ENCODE measurements at places on chromosomes 3 and 15.

- DNase-seq = no peak
Observed at GRCh38 chr3:134697830-134698689, 47.2 kb upstream of the KY start.

GRCh38 chr3:161859865-161860450 is 363.4 kb downstream of the OTOL1 start:
- DNase-seq = no peak

- DNase-seq = no peak
Observed at GRCh38 chr3:124558991-124559845, 171.0 kb upstream of the UMPS start.

- no peak for DNase-seq
Observed at GRCh38 chr3:186487819-186488218, 56.4 kb downstream of the CRYGS start.

- no peak for DNase-seq
Observed at GRCh38 chr3:11582191-11582968, 61.3 kb downstream of the VGLL4 start.

DNA sequence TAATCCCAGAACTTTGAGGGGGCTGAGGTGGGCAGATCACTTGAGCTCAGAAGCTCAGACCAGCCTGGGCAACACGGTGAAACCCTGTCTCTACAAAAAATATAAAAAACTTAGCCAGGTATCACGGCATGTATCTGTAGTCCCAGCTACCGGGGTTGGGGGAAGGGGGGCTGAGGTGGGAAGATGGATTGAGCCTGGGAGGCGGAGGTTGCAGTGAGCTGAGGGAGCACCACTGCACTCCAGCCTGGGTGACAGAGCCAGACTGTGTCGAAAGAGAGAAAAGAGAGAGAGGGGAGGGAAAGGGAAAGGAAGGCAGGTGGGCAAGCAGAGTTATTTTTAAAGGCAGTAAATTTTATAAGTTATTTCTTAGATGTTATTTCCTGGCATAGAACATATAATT is 368.1 kb downstream of the ULK4 start:
- no peak for DNase-seq

GRCh38 chr3:190155752-190156151 is 35.1 kb upstream of the P3H2 start:
- no peak for DNase-seq

- no peak for DNase-seq
Observed at GRCh38 chr3:116354382-116354781, 90.9 kb downstream of the LSAMP start.

DNA sequence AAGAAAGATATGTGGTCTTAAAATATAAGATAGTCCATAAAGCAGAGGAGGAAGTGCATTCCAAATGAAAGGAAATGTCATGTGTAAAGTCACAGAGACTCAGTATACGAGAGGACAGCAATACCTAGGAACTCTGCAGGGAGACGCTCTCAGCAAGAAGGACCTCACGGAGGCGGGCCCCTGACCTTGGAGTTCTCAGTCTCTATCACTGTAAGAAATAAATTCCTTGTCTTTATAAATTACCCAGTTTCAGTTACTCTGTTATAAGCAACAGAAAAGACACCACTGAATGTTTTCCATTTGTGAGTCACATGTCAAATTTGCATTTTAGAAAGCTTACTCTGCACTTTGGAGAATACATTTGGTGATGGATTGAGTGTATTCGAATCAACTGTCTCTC is 140.6 kb downstream of the GBE1 start:
- no peak for DNase-seq

DNA sequence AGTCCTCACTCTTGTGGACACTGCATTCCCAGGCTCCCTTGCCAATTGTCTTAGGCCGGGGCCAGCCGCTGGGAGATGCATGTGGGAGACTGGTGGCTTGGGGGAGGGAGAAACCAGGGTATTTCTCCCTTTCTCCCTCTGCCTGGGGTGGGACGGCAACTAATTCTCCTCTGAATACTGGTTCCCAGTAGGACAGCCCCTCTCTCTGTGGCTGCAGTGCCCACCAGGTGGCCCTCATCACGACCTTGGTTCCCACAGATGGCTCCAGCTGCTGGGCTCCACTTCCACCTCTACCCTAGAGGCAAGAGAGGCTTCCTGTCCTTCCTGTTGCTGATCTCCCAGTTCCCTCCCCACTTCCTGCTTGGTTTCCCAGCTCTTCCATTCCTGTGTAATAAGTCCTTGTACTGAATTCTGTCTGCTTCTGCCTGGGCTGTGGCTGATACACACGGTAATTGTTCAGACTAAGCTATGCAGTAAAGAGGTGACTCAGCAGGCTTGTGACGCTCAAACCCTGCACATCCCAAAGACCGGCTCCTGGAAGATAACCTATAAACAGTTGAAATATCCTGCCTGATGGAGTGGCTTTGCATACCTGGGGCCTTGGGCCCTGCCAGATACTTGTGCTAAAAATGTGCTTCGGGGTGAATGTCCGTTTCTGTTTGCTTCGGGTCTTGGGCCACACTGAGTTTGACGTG is 20.4 kb upstream of the COPG1 start:
- DNase-seq = no peak

GRCh38 chr3:125334675-125335560 is 40.2 kb downstream of the ZNF148 start:
- no peak for DNase-seq

- DNase-seq = no peak
Observed at GRCh38 chr3:170488802-170489201, 70.1 kb downstream of the CLDN11 start.

GRCh38 chr3:110773413-110773954 is 298.1 kb upstream of the NECTIN3 start:
- no peak for DNase-seq

- no peak for DNase-seq
Observed at GRCh38 chr3:57234613-57235575, 7.4 kb downstream of the APPL1 start.

- peak; percentile 75 for DNase-seq
Observed at GRCh38 chr3:122794779-122795673, at the start of gene SLC49A4. SLC49A4 (plus strand) TSS chr3:122795069; CDS start chr3:122795193, 124 bp downstream.

DNA sequence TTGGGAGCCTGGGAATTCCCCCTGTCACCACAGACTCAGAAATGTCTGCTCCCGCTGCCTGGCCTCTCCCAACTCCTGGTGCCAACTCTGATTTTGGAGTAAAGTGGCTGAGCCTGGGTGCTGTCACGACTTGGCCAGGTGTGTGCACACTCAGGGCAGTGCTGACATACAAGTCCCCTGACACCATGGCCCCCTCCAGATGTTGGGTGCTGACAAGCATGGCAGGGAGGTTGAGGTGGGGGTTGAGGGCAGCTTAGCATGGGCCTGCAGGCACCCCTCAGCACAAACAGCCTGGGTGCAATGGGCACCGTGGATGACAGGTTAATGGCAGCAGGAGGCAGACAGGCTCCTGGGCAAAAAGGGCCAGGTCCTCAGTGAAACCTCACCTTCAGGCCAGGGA is 511.2 kb downstream of the SQOR start:
- no peak for DNase-seq

DNA sequence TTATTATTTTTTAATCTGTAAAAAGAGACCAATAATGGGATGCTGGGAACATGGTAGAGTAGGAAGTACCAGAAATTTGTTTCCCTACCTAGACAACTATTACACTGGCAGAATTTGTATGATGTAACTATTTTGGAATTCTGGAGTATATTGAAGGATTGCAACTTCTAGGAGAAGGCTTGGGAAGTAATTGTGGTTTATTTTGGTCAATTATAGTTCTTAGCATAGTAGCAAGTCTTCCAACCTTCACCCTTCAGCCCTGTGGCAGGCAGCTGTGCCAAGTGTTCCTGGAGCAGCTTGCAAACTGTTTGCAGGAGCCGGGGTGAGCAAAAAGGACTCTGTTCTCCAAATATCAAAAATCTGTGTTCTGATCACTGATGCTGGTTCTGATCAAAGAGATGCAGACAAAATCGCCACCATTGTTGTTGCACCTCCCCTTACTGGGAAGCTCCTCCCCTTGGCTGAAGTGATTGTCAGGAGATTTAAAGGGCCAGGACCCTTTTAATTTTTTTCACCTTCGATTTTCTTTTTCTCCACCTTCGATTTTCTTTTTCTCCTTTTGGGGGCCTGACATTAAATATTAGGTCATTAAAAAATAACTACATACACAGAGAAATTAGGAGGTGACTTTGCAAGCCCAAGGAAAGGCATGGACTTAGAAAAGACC is 363.3 kb downstream of the SLC9A9 start:
- DNase-seq = no peak

GRCh38 chr3:16468336-16469098 is 45.0 kb downstream of the RFTN1 start:
- no peak for DNase-seq

- no peak for DNase-seq
Observed at GRCh38 chr15:41284427-41285177, 47.8 kb downstream of the OIP5 start.

DNA sequence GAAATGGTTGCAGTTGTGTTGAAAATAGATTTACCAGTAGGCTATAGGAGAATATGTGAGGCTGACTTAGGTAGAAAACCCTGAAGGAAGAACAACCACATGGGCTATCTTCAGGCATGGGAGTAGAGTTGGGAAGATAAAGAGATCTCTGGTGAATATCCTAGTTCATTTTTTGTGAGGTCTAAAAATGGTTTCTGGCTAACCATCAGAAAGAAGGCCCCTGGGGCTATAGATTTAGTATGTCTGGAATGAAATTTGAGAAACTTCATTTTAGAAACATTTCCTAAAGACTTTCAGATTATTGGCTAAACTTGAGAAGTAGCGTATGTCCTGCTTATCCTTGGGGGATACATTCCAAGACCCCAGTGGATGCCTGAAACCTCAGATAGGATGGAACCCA is 148.2 kb downstream of the NAALADL2 start:
- DNase-seq = no peak

- DNase-seq = no peak
Observed at GRCh38 chr3:107217172-107217571, 160.1 kb upstream of the CCDC54 start.

DNA sequence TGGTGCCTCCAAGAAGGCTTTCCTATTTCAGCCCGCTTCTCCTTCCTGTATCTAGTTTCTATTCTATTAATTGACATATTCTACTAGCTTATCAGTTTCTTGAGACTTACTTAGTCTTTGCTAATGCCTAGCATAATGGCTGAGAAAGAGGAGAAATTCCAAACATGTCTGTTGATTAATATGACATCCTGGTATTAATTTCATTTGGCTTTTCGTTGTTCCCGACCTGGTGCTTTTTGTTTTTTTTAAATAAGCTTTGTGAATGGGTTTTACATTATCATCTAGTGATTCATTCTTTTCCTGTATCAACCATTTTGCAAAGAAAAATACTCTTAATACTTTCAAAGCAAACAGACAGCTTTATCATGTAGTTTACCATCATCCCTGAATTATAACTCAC is 13.1 kb downstream of the WDR53 start:
- no peak for DNase-seq

DNA sequence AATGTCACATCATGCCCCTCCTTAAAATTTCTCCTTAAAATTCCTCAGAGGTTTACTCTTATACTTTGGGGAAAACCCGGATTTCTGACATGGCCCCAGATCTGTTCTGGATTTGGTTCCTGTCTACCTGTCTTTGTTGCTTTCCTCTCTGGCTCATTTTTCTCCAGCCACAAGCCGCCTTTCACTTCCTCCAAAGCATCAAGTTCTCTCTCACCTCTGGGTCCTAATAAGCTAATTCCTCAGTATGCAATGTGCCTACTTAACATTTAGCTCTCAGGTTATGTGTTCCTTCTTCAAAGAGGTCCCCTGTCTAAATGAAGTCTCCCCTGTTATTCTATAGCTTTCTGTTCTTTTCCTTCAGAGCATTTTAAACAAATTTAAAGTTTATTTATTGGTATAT is 16.1 kb downstream of the HMG20A start:
- no peak for DNase-seq

DNA sequence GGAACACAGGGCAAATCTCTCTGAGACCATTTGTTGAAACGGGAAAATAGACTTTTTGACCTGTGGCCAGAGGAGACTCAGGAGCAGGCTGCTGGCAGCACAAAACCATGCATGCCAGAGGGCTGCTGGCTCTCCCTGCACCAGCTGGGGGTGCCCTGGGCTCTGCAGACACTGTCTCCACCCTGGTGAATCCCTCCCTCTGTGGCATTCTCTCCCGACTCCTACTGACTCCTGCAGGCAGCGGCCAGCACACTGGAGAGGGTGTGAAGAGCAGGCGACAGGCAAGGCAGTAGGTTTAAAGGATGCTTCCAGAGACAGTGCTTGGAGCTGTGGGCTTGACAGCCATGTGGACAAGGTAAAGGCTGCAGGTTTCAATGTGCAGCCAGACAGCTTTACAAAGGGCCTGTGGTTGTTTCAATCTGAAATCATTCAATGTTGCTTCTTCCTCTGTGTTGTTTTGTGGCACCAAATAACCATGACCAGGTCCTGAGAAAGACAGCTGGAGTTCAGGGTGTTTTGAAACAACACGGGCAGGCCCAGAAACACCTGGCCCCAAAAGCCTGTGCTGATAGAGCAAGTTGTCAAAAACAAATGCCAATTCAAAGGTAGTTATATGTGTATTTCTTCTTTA is 431.0 kb upstream of the ATP10A start:
- DNase-seq = no peak

- no peak for DNase-seq
Observed at GRCh38 chr15:33500432-33501195, 189.8 kb downstream of the RYR3 start.

DNA sequence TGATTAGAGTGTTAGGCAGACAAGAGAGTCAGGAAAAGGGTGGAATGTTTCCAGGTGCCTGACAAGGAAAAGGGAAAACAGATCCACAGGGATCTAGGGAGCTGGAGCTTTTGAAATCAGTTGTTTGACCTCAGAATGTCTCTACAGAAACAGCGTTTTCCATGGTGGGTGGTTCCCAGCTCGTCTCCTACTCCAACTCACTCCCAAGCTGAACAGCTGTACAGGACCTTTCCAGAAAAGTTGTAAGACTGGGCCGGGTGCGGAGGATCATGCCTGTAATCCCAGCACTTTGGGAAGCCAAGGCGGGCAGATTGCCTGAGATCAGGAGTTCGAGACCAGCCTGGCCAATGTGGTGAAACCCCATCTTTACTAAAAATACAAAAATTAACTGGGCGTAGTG is 55.7 kb upstream of the RYK start:
- no peak for DNase-seq

DNA sequence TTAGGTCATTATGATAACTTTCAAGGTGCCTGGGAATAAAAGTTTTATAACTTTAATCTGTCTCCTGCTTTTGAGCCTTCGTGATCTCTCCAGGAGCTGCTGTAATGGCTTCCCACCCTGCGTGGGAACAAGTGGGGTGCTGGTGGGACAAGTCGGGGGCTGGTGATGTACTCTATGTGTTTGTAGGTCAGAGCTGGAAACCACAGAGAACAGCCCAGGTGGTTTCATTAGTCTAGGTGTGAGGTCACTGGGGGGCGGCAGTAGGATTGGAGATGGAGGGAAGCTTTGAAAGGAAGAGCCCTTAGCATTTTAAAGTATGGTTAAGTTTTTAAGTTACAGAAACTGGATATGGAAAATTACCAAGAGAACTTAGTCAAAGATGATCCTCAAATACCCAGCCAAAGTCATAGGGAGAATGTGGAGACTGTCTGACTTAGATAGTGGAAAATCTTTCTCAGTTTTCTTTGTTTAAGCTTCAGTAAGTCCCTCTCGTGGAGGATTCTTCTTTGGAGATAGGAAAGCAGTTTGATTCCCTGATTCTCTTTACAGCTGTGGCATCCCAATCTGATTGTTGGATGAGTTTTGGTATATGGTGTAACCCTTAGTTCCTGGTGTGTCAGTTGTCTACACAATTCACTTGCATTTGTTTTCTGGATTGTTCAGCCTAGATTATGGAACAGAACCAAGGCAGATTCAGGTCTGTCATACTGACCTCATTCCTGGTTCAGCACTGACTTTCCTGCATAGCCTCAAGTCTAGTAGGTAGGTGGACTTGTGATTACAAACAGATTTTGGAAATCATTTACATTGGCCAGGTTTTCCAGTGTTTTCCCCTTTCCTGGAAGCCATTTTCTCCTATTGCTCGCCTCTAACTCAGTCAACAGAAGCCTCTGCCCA is 115.6 kb downstream of the FNDC3B start:
- DNase-seq = no peak
